Muscle of arm (tissue), 14 donors: ENCODE measurements at places on chromosomes 6 and 20.

DNA sequence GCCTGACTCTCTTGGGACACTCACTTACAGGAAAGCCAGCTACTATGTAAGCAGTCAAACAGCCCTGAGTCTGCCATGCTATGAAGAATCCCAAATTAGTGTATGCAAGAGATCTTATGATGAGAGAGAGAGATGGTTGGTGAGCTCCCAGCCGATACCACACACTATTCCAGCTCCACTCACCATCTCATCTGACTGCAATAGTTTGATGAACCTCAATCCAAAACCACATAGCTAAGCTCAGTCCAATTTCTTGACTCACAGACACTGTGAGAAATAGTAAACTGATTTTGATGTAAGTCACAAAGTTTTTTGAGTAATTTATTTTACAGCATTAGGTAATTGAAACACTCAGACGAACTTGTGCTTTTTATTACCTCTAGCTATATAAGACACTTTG is 441.4 kb downstream of the COL12A1 start:
- DNase-seq = no peak

- DNase-seq = no peak
These were observed 11.9 kb downstream of the PCMT1 start for GRCh38 chr6:149761438-149761837.

DNA sequence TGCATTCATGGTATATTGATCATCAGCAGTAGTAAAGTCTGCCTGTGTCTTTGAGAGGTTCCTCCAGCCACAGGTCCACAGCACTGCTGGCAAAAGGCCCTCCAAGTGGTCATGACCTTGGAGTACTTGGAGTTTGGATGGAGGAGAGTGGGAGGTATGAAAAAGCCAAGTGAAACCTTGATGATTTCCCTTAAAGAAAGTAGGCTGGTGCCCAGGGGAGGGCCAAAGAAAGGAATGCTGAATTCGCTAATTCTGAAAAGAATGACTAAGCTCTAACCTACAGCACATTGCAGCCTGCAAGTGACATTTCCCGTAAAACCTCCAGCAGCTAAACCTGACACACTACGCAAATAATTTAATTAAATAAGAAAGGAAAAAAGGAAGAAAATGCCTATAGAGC is 223.4 kb upstream of the TAB2 start:
- DNase-seq = no peak

- DNase-seq = no peak
These were observed 530.1 kb downstream of the HAO1 start for GRCh38 chr20:7410150-7410549.

- DNase-seq = no peak
These were observed 34.3 kb upstream of the OGFRL1 start for GRCh38 chr6:71254323-71254722.

DNA sequence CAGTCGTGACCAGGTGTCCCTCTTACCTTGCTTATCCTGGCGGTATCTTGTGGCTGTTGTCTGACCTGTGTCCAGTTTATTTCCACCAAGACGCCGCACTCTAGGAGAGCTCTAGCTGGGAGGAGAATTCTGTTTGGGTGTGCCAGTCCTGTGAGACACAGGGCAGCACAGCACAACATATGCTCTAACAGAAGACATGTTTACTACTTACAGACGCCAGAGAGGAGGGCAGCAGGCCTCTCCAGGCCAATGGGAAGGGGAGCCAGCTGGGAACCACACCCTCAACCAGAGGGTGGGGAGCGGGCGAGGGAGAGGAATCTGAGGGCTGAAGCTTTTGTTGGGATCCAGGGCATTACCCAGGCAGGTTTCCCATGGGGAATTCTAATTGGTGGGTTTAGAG is 25.2 kb upstream of the FERMT1 start:
- no peak for DNase-seq

DNA sequence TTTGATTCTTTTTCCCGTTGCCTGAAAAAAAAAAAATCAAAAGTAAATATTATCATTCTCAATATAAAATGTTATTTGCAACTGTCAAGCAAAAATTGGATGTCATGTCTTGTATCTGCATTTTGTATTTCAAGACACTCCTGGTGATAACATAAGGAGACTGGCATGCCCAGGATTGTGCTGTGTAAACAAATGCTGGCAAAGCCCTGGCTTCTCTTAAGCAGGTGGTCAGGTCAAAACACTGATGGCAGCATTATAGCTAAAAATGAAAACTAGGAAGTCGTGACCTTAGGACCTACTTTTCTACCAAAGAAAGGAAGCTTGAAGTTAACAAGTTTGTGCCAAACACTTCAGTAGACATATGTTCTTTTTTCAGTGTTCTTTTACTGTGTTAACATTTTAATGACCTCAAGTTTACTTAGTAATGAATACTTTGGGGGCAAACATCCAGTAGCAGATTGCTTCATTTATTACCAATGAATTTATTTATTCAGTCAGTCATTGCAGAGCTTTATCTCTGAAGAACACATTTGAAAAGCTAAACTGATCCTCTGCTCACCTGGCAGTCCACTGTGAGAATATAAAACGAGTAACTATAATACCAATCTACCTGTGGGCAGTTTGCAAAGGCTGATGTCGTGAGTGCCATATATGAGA is 243.1 kb upstream of the FLRT3 start:
- no peak for DNase-seq

DNA sequence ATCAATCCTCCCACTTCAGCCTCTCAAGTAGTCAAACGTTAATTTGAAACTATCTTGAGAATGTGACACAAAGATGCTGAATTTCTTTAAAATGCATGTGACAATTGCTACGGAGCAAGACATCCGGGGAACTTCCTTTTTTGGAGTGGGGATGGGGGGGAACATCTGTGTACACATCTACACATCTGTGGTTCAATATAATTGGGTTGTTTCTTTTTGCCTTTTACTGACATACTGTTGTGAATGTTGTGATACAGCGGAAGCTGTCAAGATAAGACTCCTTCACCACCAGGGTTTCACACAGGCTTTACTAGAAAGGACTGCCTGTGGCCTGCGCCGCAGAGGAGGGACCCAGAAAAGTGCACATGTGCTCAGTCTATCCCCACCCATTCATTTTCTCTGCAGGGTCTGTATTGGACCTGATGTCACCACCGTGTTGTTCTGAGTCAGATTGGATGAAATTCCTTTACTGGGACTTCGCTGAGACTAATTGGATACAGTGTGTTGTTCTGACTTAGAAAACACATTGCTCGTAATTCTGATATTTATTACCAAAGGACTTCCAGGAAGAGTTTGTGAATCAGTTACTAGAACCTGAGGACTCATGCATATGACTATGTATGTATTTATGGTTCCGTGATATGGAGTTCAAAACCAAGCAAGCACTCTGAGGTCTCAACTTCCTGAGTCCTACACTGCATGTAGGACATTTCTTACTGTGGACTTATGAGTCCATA is 98.7 kb upstream of the SGK1 start:
- no peak for DNase-seq

DNA sequence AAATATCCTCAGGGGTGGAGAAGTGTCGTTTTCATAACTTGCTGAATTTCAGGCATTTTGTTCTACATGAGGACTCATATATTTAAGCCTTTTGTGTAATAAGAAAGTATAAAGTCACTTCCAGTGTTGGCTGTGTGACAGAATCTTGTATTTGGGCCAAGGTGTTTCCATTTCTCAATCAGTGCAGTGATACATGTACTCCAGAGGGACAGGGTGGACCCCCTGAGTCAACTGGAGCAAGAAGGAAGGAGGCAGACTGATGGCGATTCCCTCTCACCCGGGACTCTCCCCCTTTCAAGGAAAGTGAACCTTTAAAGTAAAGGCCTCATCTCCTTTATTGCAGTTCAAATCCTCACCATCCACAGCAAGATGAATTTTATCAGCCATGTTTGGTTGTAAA is 20.3 kb upstream of the MAPK13 start:
- DNase-seq = no peak

DNA sequence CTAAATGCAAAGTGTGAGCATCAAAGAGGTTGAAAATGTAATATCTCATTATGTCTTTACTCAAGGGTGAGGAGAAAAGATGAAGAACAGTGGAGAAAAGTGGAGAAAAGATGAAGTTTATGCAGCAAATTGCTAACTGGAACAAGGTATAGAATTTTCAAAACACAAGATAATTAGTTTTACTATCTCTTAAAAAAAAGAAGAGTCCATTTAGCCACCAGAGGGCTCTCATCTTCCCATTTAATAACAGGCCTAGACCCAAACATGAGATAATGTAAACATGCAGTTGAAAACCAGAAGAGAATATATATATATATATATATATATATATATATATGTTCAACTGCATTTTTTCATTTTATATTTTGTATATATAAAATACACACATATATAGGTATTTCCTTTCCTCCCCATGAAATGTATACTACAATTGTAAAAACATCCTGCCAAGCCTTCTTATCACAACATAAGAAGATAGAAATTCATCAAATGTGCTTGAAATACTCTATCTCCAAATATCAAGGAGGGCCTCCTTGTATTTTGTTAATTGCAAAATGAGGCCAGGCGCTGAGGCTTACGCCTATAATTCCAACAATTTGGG is 78.4 kb downstream of the ADTRP start:
- DNase-seq = peak; percentile 60

GRCh38 chr6:109834131-109834530 is 143.0 kb downstream of the FIG4 start:
- DNase-seq = no peak

DNA sequence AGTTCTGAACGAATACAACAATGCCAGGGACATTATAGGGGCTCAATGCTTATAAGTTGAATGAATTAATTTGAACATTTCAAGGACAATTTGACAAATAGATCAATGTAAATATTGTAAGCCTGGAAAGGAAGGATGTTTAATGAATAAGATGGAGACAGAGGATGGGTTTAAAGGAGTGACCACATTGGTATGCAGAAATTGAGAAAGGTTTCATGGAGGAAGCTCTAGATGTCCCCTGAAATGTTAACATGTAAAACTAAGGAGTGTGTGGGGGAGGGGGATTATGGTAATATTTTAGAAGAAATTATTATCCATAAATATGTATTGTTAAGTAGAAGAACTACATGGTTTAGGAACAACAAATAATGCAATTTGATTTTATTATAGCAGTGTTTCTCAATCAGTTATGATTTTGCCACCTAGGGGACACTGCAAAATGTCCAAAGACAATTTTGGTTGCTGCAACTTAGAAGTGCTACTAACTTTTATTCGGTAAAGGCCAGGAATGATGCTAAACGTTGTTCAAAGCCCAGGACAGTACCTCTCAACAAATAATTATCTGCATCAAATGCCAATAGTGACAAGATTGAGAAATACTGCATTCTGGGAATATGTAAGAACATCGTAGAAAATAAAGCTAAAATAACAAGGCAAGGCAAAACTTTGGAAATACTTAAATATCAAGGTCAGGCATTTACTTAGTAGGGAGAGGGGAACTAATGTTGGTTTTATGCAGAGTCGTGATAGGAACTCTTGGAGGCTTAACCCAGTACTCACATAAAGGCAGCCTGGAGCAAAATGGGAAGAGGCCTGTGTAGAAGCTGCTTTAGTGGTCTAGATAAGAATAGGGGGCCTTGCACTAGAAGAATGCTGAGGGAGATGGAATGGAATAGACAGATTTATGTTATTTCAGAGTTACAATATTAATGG is 686.9 kb upstream of the CITED2 start:
- no peak for DNase-seq

DNA sequence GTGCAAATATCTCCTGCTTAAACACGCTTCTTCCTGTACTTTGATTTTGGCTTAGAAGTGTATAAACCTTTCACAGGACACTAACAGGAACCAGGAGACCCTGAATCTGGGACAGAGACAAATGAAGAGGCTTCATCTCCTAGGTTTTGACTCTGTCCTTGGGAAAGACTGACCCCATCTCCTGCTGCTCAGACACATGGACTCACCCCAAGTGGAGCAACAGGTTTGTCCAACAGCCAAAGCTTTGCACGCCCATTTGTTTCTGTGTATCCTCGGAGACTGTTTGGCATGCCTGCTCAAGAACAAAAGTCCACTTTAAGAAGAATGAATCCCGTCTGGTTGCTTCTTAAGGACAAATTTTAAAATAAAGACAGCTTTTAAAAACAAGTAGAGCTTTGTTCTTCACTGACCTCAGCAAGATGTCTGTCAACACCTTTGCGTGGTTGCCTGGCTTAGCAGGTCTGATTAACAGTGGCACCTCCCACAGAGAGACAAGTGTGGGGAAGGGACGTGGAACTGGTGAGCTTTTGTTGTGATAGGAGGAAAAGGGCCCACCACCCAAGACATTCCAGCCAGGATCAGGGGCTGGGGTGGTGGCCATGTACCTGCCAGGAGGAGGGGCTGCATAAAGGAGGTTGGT is 202.6 kb downstream of the SOD2 start:
- DNase-seq = peak; percentile 65

DNA sequence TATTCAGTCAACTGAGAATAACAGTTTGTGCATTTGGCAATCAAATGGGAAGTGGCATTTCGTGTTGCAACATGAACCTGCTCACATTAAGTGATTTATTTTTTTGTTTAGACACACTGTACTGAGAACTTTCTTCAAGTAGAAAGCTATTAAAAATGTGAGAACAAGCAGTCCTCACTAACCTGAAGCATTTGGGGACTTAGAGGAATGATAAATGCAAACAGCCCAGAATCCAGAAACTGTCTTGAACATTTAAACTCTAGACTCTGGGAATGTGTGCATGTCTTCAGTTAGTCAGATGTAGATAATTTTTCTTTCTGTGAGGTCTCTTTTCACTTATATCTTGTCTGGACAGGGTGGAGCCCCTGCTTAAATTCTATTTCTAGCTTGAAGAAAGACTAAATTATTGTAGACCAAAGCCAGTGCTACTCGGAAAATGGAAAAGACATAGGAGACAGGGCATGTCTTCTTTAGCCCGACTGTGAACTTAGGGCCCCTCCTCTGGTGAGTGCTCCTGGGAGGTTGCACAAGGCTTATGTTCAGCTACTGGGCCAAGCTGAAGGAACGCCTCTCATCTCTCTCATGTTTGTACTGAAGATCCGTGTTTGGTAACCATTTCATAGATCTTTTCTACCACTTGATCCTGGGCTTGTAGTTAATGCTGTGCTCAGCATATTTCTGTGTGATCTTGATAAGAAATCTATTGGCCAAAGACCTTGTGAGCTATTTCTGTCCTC is 70.1 kb downstream of the SLX4IP start:
- peak; percentile 65 for DNase-seq

GRCh38 chr20:31698803-31699718 is 23.6 kb downstream of the BCL2L1 start:
- peak; percentile 78 for DNase-seq

DNA sequence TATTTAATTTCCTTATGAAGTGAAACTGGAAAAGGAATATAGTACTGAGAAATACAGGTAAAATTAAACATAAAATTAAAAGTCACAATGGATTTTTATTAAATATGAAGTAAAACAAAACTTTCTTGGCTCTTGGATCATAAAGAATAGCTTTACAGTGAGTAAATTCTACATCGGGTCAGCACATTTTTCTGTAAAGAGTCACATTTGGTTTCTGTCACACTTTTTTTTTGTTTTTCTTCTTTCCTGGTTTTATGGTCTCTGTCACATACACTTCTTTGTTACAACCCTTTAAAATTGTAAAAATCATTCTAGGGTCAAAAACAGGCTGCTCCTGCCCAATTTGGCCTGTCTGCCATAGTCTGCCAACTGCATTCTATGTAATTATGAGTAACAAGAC is 254.4 kb upstream of the POU3F2 start:
- no peak for DNase-seq
